SHP77 (cell line): ENCODE measurements at places on chromosomes 7 and 10.

- DNase-seq: no peak
These were observed 574.9 kb downstream of the CCSER2 start for GRCh38 chr10:84903320-84903719.

DNA sequence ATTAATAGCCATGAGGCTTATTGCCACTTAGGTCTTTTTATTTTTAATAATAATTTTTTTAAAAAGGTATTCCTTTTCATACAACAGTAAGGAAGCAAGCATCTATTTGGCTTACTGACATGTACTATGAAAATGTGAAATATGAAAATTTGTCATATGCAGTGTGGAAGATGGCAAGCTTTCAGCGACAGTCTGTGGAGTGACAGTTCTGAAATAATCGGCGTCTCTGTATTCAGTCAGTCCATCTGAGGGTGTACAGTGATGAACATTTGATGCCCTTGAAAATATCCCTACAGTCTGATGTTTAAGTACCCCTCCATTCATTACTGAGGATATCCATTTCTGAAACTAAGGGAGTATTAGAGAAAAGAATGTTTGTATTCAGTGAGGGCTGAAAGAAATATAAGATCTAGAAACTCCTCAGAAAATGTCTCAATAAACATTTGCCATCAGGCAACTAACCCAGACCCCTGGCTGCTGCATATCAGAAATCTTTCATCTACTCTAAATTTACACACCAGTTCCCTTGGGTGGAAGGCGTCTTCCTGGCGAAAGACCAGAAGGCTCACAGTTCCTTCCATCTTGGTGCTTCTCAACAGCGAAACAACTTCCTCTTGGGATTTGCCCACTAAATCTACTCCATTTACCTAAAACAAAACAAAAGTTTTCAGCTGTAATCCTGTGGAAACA is 440.6 kb downstream of the PARD3 start:
- DNase-seq: no peak

DNA sequence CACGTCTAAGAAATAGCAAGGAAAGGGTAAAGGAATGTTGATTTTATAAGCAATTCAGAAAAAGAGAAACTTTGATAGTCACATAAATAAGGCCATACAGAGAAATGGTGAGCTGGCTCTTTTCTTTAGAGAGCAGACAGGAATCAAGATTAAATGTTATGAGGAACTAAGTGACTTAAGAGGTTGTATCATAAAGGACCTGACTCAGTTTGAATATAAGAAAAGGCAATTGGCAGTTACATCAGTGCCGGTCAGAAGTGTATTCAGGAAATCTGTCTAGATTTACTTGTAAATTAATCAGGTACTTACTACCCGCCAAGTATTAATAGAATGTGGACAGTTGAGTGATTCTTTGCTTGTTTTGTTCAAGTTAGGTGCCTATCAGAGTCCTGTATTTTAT is 2.1 kb downstream of the MRPL32 start:
- DNase-seq: no peak

DNA sequence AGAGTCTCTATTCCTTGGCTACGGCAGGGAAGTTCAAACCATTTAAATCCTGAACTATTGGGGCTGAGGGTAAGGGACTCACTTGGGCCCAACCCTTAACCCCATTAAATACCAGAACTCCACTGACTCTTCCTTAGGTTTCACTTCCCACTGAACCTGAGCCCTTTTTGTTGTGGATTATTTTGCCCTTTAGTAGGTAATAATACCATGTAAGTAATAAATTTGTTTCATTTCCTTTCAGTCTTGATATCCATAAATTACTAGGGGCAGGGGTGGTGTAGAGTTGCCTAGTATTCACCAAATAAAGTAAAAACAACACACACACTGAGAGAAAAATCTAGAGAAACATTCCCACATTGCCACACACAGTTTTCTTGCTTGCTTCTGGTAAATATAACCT is 352.0 kb downstream of the PCDH15 start:
- DNase-seq: no peak

DNA sequence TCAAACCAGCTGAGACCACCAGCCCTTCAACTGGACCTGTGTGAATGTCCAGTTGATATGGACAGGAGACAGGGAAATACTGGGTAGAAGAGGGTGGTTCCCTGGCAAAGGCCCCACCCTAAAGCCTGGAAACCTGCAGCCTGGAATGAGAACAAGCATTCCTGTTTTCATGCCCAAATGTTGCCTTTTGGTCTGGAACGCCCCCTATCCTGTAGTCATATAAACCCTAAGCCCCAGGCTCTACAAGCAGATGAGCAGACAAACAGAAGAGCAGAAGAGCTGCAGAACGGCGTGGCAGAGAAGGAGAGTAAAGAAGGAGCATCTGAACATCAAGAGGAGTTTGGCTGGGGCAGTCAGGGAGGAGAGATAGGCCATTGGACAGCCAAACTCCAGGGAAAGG is 38.4 kb downstream of the SYPL1 start:
- no peak for DNase-seq

DNA sequence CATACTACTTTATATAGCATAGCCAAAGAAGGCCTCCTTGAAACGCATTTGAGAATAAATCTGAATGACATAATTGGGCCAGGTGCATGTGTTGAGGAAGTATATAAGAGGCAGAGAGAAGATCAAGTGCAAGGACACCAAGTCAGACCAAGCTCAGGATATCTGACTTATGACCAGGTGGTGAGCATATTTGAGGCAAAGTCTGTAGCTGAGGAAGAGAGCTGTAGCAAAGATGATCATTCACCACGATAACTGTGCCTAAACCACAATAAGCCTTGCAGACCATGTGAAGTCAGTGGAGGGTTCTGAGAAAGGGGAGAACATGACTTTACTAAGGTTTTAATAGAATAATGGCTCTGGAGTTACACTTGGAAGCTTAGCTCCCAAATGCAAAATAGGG is 292.3 kb downstream of the SORCS1 start:
- no peak for DNase-seq

GRCh38 chr7:48255046-48255445 is 83.8 kb downstream of the ABCA13 start:
- no peak for DNase-seq

DNA sequence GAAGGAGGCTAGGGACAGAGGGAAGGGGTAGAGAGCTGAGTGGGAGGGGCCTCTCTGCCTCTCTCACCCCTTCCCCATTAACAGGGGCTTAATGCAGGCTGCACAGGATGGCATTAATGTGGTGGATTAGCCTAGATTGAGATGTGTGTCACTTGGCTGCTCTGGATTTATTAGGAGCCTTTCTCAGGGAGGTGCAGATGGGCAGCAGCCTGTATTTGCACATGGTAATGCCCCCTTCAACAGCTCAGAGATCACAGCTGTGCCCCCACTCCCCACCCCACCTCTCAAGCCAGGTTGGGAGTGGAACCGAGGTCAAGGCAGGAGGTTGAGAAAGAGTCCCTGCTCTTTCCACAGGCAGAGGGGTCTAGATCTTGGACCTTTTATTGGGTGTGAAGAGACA is 7.3 kb downstream of the PITX3 start:
- DNase-seq: no peak

DNA sequence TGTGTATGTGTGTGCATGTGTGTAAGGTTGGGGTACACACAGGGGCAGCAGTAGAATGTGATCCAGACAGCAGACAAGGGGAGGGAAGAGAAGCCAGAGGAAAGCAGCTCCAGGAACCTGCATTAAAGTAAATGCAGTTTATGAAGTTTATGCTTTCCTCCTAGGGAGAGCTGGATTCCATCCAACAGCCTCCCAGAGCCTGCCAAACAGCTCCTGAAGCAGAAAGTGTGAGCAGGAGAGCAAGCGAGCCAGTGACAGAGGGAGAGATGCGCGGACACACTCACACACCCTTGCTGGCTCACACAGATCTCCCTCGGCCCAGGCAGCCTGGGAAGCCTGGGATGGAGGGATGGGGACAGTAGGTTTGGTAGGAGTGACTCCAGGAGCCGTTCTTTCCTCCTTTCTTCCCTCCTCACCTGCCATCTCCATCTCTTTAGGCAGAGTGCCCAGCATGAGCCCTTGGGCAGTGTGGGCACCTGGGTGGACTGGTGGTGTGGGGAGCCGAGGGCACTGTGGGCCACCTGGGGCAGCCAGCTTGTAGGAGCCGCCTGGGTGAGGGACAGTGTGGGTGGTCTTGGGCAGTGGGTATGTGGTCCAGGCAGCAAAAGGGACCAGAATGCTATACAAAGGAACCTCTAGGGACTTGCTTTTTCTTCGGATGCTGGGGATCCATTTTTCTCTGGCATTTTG is 46.1 kb downstream of the PAX2 start:
- DNase-seq: no peak

- DNase-seq: no peak
These were observed 7.0 kb downstream of the NFKB2 start for GRCh38 chr10:102402512-102402896.

DNA sequence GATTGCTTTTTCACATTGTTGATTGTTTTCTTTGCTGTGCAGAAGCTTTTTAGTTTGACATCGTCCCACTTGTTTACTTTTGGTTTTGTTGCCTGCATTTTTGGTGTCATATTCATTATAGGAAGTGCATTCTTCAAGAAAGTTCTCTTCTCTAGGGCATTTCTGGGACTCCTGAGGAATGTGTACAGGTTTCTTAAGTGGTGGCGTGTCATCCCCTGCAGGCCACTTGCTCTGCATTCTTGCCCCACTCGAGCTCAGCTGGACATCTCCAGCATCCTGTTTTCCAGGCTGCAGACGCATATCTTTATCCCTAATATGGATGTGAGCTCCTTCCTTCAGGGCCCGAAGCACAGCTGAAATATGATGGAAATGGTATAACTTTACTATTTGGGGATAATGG is 255.6 kb upstream of the HABP2 start:
- no peak for DNase-seq

DNA sequence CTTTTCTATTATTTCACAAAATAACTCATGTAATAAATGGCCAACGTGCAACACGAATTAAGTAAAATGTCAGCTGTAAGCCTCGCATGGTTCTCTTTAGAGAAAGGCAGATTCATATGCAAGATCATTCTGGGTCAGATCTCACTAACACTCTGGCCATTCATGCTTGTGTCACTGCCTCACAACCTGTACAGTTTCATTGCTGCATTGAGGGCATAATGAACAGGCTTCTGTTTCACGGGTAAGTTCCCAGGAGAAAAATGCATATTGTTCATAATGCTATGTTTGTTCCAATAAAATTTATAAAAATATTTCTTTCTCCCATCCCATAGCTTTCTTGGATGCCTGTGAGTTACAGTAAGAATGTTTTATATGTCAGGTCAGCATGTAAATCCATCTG is 734.0 kb upstream of the ANKRD30A start:
- DNase-seq: no peak

- no peak for DNase-seq
These were observed 199.1 kb downstream of the MAD1L1 start for GRCh38 chr7:2033586-2034135.

DNA sequence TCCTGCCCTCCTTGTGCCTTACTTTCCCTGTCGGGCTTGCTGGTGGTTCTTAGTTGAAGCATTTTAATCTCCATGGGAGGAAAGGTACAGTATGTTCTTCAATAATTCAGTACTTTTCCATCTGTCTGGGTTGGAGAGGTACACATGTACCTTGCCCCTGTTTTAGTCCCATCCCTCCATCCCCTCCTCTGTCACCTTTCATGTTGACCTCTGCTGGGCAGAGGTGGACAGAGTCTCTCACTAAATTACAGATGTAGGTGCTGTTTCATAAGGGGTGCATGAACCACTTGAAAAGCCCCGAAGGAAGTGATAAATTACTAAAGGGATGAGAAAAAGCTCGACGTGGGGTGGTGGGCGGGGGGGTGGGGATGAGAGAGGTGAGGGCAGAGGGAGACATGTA is 5.4 kb downstream of the AGFG2 start:
- DNase-seq: no peak
